ENCODE measurements at places on chromosomes 16 and 17.

DNA sequence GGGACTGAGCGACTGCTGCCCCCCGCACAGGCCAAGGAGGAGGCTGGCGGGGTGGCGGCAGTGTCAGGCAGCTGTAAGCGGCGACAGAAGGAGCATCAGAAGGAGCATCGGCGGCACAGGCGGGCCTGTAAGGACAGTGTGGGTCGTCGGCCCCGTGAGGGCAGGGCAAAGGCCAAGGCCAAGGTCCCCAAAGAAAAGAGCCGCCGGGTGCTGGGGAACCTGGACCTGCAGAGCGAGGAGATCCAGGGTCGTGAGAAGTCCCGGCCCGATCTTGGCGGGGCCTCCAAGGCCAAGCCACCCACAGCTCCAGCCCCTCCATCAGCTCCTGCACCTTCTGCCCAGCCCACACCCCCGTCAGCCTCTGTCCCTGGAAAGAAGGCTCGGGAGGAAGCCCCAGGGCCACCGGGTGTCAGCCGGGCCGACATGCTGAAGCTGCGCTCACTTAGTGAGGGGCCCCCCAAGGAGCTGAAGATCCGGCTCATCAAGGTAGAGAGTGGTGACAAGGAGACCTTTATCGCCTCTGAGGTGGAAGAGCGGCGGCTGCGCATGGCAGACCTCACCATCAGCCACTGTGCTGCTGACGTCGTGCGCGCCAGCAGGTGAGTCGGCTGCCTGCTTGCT lies 5.6 kb upstream of the TMEM88 start:
- no peak for DNase-seq

- DNase-seq: no peak
Observed at GRCh38 chr17:42378959-42379594, 9.2 kb downstream of the STAT3 start.

DNA sequence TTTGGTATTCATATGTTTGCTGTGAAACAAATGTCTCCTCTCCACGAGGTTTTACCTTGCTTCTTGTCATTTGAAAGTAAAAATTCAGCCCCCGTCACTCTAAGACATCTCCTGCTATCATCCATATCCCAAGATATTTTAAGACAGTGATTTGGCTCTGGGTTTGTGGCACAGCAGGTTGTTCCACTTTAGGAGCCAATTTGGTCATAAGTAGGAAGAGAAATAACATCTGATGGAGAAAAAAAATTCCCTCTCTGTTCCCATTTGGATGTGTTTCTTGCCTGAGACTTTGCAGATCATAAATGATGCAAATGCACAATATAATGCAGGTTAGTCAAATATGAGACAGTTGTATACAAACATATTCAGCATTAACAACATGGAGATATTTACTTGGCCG lies 309.5 kb downstream of the CDH8 start:
- DNase-seq: no peak

- no peak for DNase-seq
Observed at GRCh38 chr17:79848370-79848766, 9.1 kb upstream of the CBX4 start.

DNA sequence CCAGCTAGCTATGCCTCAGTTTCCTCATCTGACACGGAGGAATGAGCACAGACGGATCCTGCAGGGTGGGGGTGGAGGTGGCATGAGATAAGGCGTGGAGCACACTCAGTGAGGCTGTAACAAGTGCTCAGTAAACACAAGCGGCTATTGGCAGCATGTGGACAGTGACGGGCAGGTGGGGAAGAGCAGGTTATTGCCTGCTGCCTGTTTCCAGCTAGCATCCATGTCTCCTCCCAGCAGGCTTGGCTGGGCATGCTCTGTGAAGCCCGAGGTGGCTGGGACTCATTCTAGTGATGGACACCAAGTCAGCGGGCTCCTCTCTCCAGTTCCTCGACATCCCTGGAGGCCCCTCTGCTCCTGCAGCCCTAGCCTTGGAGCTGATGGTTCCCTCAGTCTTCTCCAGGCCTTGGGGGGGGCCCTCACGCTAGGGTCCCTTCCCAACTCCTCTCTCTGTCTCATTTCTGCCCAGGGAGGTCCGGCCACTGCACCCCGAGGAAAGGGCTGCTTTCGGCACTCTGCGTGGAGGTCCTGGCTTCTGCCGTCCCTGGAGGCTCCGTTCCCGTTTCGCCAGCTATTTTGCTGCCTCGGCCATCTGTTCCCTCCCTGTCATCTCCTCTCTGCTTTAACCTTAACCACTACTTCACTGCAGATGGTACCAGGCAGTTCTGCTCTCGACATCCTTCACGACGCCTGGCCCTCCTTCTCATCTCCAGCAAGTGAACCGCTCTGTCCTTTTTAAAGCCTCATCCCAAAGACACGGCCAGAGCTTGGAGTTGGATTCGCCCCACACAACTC lies 6.2 kb downstream of the RTN4RL1 start:
- DNase-seq: no peak

DNA sequence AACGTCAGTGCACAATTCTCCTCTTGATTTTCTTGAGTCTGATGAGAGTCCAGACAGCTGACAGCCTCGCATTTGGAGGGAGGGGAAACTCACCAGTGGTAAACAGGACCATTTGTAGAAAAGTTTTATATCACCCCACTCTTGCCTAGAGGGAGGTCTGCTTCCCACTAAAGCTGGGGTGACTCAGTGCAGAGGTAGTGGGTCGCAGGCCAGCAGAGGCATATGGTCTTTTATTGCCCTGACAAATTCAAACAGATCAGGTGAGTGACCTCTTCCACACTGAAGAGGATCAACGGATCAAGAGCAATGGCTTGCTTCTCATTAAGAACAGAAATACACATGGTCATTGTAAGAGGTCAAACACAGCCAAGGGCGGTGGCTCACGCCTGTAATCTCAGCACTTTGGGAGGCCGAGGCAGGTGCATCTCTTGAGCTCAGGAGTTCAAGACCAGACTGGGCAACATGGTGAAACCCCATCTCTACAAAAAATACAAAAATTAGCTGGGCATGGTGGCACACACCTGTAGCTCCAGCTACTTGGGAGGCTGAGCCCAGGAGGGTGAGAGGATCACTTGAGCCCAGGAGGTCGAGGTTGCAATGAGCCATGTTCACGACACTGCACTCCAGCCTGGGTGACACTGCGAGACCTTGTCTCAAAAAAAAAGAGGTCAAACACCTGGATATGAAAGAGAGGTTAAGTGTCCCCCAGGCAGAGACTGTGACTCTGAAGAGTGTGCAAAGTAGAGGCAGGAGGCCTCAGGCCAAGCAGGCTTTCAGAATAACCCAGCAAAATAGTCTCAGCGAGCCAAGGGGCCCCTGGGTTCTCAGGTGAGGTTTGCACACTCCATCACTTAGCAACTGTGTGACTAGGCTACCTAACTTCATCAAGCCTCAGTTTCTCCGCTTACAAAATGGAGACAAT lies 56.5 kb upstream of the ERN1 start:
- no peak for DNase-seq

- no peak for DNase-seq
Observed at GRCh38 chr16:72434159-72434558, 262.2 kb upstream of the PMFBP1 start.

GRCh38 chr17:68178831-68179230 lies 69.0 kb upstream of the AMZ2 start:
- DNase-seq: no peak

DNA sequence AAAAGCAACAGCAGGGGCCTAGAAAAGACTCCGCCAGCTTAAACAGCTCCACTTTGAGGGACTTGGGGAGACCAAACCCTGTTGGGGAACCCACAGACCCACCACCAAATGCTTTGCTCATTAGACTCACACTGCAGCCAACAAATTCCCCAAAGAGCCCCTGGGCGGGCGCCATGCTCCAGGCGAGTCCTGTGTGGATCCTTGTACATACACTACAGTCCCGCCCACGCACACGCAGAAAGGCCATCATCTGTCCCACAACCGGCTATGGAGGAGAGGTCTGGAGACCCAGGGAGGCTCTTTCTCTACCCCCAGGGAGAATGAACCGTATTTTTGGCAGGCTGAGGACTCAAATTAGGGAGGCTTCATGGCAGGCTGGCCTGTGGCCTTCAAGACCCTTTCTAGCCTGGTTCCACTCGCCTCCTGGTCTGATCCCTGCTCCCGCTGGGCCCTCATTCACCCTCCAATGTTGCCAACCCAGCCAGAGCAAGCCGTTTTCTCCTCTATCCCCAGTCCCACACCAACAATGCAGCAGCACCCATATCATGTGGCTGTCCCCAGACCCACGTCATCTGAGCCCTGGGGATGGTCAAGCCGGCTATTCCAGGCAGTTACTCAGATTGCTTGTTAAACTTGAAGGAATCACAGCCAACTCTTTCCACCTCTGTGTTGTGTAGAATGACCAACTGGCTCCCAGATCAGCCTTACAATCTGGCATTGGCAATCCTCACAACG lies 27.2 kb downstream of the ZNF423 start:
- no peak for DNase-seq

- no peak for DNase-seq
Observed at GRCh38 chr17:42279776-42280630, 3.8 kb upstream of the STAT5B start.

DNA sequence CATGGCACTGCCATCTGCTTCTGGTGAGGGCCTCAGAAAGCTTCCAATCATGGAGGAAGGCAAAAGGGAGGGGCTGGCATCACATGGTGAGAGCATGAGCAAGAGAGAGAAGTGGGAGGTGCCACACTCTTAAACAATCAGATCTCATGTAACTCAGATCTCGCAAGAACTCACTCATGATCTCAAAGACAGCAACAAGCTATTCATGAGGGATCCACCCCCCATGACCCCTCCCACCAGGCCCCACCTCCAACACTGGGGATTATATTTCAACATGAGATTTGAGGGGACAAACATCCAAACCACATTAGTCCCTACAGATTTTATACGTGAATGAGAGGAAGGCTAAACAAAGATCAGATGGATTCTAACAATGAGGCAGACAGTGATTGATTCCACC lies 8.9 kb upstream of the TMEM132E start:
- no peak for DNase-seq

DNA sequence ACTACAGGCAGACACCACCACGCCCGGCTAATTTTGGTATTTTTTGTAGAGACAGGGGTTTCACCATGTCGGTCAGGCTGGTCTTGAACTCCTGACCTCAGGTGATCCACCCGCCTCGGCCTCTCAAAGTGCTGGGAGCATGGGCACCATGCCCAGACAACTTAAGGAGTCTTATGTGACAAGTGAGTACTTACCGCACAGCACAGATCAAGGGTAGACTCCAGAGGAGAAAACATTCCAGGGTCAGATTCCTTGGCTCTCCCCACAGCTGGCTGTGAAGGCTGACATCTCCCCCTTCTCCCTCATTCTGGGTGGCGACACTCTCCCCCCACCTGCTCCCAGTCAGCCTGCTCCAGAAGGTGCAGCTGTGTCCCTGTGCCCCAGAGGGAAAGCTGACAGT lies 10.6 kb downstream of the ZSCAN10 start:
- no peak for DNase-seq

DNA sequence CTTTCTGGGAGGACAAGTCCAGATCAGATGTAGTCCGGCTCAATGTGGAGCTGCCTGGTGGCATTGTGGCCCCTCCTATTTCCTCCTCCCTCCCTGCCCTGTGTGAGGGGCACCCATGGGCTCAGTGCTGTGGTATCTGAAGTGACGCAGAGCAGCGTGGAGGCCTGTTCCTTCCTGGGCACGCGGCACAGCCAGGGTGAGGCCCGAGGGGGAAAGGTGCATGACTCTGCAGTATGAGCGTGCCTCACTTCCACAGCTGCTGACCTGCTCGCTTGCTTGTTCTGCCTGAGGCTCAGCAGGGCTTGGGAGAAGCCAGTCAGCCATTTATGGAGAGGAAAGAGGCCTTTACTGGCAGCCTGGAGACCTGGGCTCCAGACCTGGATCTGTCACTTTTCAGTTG lies 11.7 kb downstream of the TMEM238L start:
- no peak for DNase-seq

DNA sequence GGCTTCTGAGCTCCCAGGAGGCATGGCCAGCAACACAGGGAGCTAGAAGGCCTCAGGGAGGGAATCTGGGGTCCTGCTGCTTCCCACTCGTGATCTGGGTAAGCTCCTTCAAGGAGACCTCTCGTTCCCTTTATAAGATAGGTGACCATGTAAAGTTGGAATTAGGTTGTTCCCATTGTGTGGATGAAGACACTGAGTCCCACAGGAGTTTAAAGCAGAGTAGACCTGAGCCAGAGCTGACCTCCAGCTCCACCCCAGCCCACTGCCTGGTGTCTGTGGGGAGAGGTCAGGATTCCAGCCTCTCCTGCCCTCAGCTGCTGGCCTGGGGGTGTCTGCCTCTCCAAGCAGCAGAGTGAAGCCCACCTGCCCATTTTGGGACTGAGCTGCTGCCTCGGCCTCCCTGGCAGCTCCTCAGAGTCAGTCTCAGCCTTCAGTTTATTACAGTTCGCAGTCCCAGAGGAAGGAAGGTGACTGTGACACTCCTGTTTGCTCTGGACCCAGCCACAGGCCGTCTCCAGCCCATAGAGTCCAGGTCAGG lies 33.1 kb upstream of the LGALS9 start:
- no peak for DNase-seq

GRCh38 chr16:988471-989353 lies 7.1 kb downstream of the SOX8 start:
- no peak for DNase-seq

DNA sequence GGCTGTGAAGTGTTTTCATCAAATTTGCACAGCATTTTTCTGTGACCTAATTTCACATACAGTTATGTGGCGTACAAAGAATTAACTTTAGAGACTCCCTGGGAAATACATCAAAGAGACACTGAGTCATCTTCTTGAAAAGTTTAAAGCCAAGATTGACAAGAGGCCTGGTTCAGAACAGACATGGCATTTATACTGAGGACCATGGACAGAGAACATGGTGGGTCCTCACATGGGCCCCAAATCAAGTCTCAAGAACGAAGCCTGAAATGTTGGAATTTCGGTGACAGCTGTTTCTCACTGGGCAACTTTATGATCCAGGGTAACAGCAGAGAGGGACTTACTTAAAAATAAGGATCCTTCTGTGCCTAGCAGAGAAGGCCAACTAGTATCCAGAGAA lies 311.5 kb upstream of the KCNJ16 start:
- DNase-seq: no peak

GRCh38 chr17:15442311-15443180 lies 24.9 kb downstream of the CDRT4 start:
- no peak for DNase-seq

DNA sequence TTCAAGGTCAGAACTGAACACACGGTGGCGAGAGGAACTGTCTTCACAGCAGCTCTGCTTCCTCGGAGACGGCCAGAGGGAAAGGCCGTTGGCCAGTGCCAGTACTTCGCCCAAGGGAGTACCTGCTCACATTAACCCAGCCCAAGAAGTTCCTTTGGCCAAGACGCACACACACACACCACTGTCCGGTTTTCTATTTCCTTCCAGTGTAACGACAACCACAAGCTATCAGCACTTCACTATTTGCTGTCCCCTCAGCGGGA lies 744 bp upstream of the GGNBP2 start:
- DNase-seq: no peak

GRCh38 chr16:19678804-19679203 lies 39.2 kb downstream of the KNOP1 start:
- DNase-seq: no peak

DNA sequence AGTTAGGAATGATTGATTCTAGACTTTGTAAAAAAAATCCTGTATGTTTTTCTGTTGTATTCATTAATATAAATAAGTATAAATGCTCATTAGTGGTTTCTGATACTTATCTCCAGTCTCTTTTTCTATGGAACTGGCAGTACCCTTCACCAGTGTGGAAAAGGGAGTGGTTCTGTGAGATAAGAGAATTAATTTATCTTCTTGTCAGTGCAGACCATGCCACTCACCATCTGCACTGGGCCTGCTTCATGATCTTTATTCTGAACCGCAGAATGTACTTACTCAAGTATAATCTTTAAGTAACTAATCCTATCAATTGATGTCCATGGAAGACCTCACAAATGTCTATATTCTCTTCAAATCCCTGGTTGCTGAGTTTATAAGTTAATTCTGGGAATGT lies 836.1 kb upstream of the CDH8 start:
- DNase-seq: no peak

GRCh38 chr17:68759002-68759342 lies 157.8 kb upstream of the FAM20A start:
- no peak for DNase-seq
